ENCODE measurements at places on chromosomes 13 and 19. TPM values are rescaled to one million over a fixed set of nuclear protein-coding genes. Genes with fewer than 3 reads are reported as not detected.

The PSG7 gene
- total RNA-seq: not detected

The CCDC124 gene
- total RNA-seq: 80.8 TPM

The FSD1 gene
- 15.3 TPM for total RNA-seq

The KLC3 gene
- 0.35 TPM for total RNA-seq

The ZNF816 gene
- total RNA-seq: 7.0 TPM

The PSG6 gene
- total RNA-seq: not detected

The POP4 gene
- 90.7 TPM for total RNA-seq

The CYP2B6 gene
- total RNA-seq: not detected

The PSG2 gene
- total RNA-seq: not detected

DNA sequence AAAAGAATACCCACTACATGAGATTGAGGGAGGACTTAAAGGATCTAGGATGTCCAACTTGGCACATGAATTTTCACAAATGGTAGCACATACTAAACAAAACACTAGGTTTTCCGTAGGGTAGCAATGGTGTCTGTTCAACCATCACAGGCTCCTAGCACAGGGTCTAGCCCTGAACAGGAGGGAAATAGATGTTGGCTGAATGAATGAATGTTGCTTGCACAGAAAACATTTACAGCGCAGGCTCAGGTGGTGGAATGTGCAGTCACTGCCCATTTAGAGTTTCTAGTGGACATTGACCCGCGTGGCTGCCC, 1.9 kb upstream of the MYCBP2 start:
- no peak for DNase-seq

- no peak for DNase-seq
Observed at GRCh38 chr13:44412346-44412935, 38.8 kb downstream of the SERP2 start.

DNA sequence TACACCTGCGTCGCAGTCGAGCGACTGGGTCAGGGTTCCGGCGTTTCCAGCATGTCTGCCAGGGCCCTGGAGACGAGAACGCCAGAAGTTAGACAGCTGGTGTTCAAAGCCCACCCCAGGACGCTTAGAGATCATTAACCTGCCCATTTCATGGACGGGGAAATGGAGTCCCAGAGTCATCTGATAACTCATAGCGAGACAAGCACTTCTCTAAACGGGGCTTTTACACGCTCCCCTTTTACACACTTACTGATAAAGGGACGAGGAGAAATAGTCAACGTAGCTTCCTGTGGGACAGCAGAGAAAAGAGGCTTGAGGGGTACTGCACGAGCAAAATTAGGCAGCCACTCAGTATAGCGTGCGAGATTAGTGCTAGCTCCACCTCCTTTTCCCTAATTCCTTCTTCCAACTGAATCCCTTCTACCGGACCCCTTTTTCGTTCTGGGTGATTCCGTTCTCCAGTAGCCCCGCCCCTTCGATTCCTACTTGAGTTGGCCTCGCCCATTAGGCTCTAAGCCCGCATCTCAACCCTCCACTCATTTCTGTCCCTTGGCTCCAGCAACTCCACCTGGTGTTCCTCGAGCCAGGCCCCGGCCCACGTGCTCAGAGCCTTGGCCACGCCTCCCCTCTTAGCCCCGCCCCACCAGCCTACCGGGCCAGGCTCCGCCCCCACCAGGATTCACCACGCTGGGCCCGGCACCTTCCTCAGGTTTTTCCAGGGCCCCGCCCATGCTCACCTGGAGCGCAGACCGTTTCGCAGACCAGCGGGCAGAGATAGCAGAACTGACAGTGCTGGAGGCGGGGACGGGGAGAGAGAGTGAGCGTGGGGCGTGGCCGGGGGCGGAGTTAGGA, 3.7 kb downstream of the HRC start:
- no peak for DNase-seq

GRCh38 chr19:29084266-29084665, 128.7 kb downstream of the UQCRFS1 start:
- no peak for DNase-seq

DNA sequence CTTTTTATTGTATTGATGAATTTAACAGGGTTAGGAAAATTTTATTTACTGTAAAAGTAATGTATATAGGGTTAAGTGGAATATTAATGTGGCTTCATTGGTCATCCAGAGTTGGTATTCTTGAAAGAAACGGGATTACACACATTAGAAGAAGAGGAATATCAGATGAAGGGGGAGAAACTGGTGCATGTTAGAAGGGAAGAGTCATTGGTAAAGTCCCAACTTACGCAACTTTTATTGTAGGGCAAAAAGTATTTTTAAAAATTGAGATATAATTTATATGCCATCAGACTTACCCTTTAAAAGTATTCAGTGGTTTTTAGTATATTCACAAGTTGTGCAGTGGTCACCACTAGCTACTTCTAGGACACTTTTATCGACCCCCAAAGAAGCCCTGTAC, 47.3 kb downstream of the DNAJC3 start:
- DNase-seq: no peak

DNA sequence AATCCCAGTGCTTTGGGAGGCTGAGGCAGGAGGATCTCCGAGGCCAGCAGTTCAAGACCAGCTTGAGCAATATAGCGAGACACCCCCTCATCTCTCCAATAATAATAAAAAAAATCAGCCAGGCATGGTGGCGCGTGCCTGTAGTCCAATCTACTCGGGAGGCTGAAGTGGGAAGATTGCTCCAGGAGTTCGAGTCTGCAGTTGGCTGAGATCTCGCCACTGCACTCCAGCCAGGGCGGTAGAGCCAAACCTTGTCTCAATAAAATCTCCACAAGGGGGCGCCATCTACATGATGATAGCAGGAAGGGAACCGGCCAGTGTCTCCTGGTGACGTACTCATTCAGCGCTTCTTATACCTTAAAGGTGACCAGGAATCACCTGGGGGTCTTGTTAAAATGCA, 13.6 kb upstream of the C5AR1 start:
- DNase-seq: peak; percentile 92

DNA sequence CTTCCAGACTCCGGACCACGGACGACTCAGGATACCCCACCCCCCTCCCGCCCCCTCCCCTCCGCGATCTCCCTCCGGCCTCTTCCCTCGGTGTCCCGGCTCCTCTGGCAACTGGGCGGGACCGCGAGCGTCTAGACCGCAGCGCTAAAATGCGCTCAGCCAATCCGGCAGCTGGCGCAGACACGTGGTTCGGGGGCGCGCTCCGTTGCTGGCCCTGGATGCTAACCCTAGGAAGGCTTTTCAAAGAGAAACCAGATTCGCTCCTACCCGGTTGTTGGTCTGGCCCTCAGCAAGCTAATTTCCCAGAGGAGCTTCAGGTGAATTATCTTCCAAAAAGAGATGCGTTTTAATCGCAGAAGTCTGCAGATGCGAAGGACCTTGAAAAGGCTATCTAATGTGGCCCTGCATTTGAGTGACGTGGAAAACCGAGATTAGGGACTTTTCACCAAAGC, at the start of gene DZIP1:
Gene DZIP1, minus strand, starts transcription at position 106 of the 452 bp plus-strand sequence. CDS start 2,677 bp downstream, outside the sequence.
- DNase-seq: no peak

GRCh38 chr13:49298903-49299605, 51.3 kb downstream of the CDADC1 start:
- DNase-seq: no peak

DNA sequence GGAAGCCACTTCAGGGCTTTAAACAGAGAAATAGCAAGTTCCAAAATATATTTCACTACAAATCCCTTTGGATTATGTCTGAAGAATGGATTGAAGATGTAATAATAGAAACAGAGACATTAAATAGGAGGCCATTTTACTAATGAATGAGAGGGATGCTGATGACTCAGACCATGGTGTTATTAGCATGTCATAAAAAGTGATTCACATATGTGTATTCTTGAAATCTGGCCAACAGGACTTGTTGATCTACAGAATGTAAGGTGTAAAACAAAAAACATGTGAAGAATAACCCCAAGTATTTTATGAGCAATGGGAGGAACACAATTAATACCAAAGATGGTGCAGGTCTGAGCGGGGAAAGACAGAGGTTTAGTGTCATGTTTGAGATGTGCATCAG, 873.7 kb downstream of the SLITRK5 start:
- DNase-seq: no peak

- no peak for DNase-seq
Observed at GRCh38 chr13:109383683-109384082, 402.7 kb downstream of the IRS2 start.

DNA sequence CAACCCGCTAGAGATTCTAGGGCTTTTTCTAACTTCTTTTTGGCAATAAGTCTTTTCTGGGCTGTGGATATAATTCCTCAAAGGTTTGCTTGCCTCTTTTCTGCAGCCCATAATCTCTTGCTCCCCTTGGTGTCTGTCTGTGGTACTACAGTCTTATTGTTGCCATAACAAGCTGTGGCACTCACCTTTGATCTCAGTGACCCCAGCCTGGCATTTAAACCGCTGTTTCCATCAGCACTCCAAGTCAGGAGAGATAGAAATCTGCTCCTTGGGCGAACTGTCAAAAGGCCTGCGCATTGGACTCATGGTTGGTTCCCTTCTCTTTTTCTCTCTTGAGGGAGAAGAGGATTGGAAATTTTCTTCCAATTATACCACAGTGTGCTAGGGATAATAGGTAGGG, 14.5 kb upstream of the MPHOSPH8 start:
- DNase-seq: no peak

- no peak for DNase-seq
Observed at GRCh38 chr19:40217934-40218890, at the start of gene TTC9B. TSS of gene TTC9B (minus strand) at chr19:40218384. CDS start at chr19:40218381, 3 bp downstream.

GRCh38 chr13:77351315-77351714, 24.4 kb upstream of the MYCBP2 start:
- no peak for DNase-seq

- DNase-seq: no peak
Observed at GRCh38 chr19:30339624-30340525, 32.3 kb upstream of the ZNF536 start.

Data from activated naive CD4-positive, alpha-beta T cell treated with anti-CD3 and anti-CD28 coated beads, Interleukin-2, amount 50 U/mL, for 72 hours (primary cell).